NCI-H345 (cell line): ENCODE measurements at places on chromosomes 1 and 21.

DNA sequence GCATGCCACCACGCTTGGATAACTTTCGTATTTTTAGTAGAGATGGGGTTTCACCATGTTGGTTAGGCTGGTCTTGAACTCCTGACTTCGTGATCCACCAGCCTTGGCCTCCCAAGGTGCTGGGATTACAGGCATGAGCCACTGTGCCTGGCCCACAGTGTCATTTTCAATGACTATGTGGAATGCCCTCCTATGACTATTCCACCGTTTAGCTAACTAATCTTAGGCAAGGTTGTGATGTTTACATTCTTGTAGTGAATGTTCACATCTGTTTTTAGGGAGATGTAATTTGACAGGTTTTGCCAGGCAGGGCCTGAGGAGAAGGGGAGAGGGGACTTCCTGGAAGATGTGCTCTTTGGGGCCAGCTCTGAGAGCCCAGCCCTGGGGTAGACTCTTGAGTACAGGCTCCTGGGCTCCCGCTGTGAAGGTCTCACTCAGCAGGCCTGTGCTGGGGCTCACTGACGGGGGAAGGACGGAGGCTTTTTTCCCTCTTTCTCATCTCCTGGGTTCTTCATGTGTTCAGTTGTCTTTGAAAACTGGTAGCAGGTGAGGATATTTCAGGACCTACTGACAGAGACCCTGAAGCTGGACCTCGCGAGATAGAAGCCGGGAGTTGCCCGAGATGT lies 13.2 kb downstream of the COQ8A start:
- no peak for DNase-seq

GRCh38 chr1:223678841-223679240 lies 13.3 kb upstream of the CAPN8 start:
- DNase-seq, result no peak

DNA sequence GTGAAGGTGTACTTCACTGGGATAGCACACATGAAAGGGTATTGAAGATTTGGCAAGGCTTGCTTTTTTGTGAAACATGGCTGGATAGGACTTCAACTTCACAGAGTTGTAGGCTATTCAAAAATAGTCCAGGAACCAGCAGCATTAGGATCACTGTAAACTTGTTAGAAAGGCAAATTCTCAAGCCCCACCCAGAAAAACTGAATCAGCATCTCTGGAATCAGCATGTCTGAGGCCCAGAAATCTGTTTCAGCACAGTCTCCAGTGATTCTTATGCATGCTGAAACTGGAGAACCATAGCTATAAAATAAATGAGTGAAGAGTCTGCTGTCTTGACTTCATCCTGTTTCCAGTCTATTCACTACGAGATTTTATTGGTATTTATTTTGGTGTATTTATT lies 8.1 kb upstream of the KRTAP21-3 start:
- no peak for DNase-seq

GRCh38 chr1:16101623-16102022 lies 28.2 kb upstream of the FAM131C start:
- DNase-seq, result no peak
